ENCODE measurements at places on chromosomes 13 and 19. TPM values are rescaled to one million over a fixed set of nuclear protein-coding genes. Genes with fewer than 3 reads are reported as not detected.

DNA sequence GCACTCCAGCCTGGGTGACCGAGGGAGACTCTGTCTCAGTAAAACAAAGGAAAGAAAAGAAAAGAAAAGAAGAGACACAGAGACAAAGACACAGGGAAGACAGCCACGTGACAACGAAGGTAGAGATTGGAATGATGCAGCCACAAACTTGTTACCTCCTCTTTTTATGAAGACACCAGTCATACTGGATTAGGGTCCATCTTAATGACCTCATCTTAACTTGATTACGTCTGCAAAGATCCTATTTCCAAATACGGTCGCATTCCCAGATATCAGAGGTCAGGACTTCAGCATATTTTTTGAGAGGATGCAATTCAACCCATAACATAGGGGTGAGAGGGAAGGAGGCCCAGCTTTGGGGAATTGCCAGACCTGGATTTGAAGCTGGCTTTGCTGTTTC lies 4.1 kb downstream of the ZNRF4 start:
- peak; percentile 11 for DNase-seq

DNA sequence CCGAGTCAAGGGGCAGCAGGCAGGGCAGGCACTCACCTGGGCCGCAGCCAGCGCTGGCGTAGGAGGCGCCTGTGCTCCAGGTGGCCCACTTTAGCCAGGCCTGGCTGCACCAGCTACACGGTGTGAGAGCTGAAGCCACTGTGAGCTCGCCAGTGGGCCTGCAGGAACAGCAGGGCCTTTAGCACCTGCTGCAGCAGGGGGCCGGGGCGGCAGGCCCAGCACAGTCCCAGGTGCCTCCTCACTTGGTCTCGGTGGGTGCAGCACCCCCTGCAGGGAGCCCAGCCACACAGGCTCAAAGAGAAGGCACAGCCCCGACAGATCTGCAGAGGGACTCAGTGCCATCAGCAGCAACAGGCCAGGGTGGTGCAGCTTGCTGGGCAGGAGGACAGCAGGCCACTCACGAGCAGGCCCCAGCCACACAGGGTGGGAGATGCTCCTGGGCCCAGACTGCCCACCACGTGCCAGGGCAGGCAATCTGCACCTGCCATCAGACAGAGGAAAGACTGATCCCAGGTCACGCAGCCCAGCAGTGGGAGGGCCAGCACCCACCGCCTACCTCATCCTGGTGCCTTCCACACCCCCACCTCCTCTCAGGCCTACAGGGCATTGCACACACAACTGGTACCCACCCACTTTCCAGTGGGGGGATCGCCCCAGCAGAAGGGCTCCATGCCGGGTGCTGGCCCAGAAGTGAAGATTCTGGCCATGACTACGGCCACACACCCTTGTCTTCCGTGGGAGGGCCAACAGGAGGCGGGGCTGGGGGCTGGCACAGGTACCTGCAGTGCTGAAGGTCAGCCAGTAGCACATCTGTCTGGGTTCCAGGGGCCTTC lies 15.8 kb downstream of the ARHGAP33 start:
- DNase-seq, result no peak

GRCh38 chr13:26502826-26503225 lies 54.7 kb upstream of the WASF3 start:
- peak; percentile 8 for DNase-seq

GRCh38 chr13:65456150-65456912 lies 1773.8 kb downstream of the PCDH9 start:
- no peak for DNase-seq

DNA sequence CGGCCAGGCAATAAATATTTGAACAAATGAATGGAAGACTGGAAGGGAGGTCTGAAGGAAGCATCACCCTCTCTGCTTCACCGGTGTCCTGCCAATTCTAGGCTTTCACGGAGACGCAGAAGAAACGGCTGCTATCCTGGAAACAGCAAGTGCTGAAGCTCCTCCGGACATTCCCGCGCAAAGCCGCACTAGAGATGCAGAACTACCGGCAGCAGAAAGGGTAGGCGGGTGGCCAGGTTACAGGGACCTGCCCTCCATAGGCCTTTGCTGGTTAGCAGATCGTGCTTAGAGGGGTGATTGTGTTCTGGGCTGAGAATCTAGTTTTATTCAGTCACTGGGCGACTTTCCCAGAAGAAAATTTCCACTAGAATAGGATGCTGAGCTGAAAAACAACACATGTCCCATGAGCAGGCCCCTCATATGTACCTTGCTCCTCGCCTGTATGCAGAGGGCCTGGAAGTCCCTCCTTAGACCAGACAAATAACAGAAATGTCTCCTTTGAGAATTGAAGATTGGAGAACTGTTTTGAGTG lies 11.0 kb downstream of the PAF1 start:
- no peak for DNase-seq

- DNase-seq, result no peak
Measured at GRCh38 chr19:28039677-28040381, 1173.1 kb downstream of the UQCRFS1 start.

DNA sequence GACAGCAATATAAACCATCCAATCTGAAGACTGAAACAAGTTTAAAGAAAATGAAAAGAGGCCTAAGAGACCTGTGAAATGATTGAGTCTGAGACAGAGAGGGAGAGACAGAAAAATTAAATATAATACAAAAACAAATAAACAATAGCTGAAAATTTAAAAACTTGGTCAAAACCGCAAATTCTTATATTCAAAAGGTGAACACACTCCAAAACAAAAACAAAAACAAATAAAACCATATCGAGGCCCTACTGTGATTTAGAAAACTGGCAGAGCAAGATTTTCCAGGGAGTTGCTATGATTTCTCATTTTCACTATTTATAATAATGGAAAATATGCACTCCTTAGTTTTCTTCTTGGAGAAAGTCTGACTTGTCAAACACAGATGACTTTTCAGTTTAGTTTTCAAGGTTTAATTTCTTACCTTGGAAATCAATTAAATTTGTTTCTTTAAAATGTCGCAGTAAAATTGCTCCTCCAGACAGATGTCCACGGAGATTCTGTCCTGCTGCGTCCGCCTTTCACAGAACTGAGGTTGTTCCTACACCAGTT lies 1420.3 kb downstream of the UQCRFS1 start:
- no peak for DNase-seq

DNA sequence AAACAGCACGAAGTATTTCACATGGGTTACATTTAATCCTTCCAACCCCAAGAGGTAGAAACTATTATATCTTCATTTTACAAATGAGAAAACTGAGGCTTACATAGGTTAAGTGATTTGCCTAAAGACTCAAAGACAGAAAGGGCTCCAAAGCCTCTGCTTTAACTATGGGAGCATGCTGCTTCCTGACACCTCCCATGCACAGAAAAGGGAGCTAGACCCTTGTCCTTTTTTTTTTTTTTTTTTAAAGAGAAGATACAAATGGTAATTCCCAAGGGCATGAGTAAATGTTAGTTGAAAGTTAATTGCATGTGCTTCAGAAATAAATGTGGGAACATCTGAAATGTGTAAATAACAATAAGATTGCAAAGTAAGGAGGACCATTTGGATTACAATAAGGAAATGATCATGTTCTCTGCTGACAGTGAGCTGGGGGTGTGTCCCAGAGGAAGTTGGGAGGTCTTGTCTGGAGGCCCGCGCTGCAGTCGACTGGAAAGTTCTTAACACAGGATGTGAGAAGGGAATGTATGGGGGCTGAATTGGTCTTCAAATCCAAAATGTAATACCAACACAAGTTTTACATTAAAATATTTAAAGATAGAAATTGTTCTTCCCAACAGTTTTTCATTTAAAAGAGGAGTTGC lies 500.3 kb downstream of the KLF12 start:
- no peak for DNase-seq

GRCh38 chr19:51122112-51122981 lies 2.4 kb upstream of the SIGLEC9 start:
- no peak for DNase-seq

DNA sequence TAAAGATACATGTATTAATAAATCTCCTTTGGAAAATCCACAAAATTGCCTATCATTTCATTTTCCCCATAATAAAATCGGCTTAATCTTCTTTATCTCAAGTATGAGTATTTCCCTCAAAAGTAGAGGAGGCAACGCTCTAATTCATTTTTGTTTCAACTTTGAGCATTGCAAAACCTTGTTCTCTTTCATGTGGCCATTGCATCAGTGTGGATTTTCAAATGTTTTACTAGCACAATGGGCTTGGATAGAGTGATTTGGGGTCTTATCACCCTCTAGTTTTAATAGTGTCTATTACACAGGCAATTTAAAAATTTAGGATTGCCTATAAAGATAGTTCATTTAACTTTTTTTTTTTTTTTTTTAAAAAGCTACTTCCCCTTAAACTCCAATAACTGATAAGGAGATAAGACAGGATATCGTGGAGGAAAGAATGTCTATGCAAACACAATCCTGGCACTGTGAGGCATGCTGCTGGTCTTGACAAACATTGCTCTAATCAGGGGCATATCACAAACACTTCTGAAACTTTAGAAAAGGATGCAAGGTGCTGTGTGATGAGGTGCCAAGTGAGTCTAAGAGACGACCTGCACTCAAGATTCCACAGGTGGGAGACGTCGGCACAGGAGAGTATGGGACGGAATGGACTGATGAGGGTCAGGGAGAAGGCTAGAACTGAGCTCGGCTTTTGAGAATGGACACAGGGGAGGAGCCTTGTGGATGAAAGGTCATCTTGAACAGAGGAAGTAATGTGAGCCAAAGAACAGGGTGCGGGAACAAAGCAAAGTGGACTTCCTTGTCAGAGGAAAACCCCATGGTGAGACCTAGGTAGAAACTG lies 199.7 kb downstream of the IRS2 start:
- no peak for DNase-seq

DNA sequence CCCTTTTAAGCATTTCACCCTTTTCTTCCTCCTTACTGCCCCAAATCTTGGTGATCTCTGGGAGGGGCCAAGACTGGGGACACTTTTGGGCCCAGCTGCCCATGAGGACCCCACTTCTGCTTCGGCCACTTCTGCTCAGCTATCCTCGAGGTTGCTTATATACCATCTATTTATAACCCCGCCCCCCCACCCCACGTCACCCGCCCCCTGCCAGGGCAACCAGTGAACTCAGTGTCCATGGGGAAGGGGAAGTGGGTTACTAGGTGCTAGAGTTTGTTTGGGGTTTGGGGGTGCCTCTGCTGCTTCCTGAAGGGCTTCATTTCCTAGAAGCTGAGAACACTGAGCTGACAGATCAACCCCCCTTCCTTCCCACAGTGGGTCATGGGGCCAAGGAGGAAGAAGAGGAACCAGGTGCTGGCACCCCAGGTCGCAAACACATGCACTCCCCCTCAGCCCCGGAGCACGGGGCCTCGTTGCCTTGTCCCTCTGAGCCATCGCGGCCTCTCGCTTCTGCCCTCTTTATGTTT lies 6.1 kb upstream of the ADGRE5 start:
- DNase-seq, result no peak

- DNase-seq, result no peak
Measured at GRCh38 chr13:38191016-38191415, 158.6 kb upstream of the UFM1 start.

- DNase-seq, result peak; percentile 61
Measured at GRCh38 chr13:31767175-31767900, 28.0 kb downstream of the RXFP2 start.

- no peak for DNase-seq
Measured at GRCh38 chr13:42320375-42320787, 48.4 kb downstream of the AKAP11 start.

GRCh38 chr13:59665732-59666131 lies 498.0 kb downstream of the DIAPH3 start:
- DNase-seq, result peak; percentile 7

CGB1 gene
- not detected for total RNA-seq

ZNF223 gene
- total RNA-seq, result 4.5 TPM

ZNF792 gene
- 6.5 TPM for total RNA-seq

PLK5 gene
- total RNA-seq, result not detected

GZMM gene
- 0.43 TPM for total RNA-seq

APOC4 gene
- not detected for total RNA-seq

PABPC3 gene
- under 0.01 TPM for total RNA-seq
